ENCODE measurements at places on chromosomes 12 and 14. TPM values are rescaled to one million over a fixed set of nuclear protein-coding genes. Genes with fewer than 3 reads are reported as not detected.
A peak's percentile ranks its signal among the peaks of the same experiment; 100 is the strongest.

DNA sequence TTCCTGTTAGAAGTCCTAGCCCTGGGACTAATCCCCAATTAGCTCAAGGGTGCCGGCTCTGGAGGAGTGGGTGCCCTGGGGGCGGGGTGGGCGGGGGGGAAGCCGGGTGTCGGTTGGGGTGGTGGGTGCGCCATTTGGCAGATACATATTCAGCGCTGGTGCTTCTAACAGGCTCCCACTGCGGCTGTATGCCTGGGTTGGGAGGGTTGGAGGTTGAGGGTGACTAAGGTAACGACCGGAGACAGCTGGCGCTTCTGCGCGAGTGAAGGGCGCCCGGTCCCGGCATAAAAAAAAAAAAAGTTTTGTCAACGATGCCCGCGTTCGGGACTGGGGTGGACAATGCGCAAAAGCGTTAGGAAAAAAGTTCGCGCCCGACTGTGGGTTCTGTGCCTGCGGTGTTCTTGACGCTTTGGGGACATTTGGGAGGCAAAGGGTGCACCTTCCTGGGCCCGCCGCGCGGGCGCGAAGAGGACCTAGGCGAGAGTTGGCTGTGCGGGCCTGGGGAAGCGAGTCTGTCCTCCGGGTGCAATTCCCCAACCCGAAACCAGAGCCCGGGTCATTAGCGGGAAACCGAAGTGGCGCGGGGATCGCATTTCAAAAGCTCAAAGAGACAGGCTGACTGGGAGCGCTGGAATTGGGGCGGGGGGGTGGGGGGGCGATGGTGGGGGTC, 19.2 kb downstream of the TBX3 start:
- no peak for DNase-seq

DNA sequence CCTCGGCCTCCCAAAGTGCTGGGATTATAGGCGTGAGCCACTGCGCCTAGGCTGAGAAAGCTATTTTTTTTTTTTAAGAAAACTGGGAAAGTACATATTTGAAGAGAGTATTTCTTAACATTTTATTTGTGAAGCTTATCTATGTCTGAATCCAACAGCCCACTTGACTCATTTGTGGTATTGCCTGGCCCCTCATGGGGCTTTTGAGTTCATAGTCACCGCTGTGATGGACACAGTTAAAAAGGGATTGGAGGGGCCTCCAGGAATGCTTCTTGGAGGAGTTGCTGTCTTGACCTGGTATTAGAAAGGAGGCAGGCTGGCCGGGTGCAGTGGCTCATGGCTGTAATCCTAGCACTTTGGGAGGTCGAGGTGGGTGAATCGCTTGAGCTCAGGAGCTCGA, 26.5 kb downstream of the BCL7A start:
- DNase-seq: no peak

DNA sequence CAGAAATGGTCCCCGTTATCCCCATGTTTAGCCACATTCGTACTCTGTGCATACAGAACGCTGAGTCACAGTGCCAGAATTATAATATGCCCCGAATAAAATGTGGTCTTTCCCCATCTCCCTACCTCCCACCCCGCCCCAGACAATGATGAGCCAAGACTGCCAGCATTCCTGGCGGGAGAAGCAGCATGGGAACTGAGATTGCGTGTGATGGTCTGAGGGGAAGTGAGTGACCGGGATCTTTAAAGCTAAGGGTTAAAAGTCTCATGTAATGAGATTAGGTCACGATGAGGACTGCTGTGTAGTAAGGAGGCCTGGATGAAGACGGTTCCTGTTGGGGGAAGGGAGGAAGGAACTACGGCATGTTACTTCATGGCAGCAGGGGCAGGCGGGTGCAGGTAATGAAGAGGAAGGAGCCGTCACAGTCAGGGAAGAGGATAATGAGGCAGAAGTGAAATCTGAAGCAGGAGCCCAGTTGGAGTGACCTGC, 243.3 kb upstream of the FKBP4 start:
- no peak for DNase-seq

GRCh38 chr14:81269100-81269978, 48.6 kb upstream of the GTF2A1 start:
- DNase-seq: no peak

- peak; percentile 51 for DNase-seq
These were observed 15.6 kb downstream of the TRMT61A start for GRCh38 chr14:103544388-103545218.

DNA sequence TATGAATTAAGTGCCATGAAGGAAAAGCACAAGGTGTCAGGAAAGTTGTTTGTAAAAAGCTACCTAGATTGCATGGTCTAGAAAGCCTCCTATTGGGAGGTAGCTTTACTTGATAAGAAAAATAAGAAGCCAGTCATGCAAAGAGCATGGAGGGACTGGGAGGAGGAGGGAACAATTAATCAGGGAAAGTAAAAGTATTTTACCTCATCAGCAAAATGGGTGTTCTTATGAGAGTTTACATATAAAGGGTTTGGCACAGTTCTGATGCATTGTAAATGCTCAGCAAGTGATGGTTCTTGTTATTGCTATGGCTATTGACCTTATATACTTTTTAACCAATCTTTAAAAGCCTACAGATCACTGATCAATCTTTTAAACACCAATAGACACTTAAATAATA, 17.0 kb upstream of the TSPAN8 start:
- no peak for DNase-seq

GRCh38 chr12:12133785-12134184, 63.0 kb downstream of the BCL2L14 start:
- DNase-seq: no peak

- DNase-seq: peak; percentile 34
These were observed 15.0 kb downstream of the BAG5 start for GRCh38 chr14:103547455-103547940.

DNA sequence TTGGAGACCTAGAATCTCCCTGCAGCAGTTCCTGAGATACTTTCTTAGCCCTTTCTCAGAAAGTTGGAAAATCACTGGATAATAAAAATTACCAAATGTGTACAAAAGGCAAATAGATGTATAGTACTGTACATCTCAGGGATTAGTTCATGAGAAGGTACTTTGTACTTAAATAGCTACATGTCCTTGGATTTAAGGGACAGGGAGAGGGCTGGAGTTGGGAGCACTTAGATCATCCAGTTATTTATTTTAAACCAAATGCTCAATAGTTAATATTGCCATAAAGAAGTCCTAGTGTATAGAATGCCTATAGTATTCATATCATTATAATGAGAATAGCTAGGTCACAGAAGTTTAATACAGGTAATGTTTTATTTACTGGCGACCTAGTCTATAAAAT, 13.4 kb downstream of the CDKN3 start:
- no peak for DNase-seq

DNA sequence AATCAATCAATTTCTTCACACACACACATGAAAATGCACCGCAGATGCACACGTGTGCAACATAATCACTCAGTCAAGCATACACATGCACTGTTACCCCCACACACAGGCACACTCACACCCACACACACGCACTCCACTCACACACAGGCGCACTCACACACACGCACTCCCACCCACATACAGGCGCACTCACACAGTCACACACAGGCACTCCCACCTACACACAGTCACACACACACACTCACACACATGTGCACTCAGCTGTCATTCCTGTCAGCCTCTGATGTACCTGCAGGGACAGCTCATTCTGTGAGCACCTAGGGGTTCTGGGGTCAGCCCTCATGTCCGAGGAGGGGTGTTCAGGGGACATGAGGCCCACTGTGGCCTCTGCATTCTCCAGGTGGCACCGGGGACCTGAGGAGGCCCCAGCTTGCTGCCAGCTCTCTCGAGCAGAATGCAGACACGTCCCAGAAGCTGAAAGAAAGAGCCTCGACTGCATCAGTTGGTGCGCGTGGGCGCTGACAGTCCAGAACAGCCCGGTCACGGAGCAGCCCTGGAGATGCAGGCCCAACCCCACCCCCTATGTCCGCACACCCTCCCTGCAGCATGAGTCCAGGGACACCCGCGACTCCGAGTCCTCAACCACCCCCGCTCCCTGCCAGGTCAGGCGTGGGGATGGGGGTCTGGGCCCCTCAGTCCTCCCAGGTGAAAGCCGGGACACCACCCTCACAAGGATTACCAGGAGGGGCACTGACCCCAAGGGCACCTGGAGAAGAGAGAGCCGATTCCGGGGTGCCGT, 69.3 kb downstream of the NOC4L start:
- DNase-seq: no peak

Gene EFS
- total RNA-seq: 11.5 TPM

DNA sequence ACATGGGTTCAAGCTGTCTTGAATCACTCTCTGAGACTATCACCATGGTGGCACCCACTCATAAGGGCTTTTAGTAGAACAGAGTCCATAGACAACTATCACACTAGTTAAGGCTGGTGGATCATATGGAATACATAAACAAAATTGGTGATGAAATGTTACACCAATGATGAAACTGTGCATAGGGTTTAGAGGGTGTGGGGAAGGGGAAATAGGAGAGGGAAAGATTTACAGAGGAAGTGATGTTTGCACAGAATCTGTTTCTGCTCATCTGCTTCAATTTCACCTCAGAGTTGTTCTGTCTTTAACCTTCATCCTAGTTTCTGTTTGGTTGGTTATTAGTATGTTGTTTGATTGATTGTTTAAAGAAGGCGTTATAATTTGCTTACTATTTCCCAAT, 2.4 kb upstream of the RXYLT1 start:
- no peak for DNase-seq
